ENCODE measurements at places on chromosomes 12 and 14.

DNA sequence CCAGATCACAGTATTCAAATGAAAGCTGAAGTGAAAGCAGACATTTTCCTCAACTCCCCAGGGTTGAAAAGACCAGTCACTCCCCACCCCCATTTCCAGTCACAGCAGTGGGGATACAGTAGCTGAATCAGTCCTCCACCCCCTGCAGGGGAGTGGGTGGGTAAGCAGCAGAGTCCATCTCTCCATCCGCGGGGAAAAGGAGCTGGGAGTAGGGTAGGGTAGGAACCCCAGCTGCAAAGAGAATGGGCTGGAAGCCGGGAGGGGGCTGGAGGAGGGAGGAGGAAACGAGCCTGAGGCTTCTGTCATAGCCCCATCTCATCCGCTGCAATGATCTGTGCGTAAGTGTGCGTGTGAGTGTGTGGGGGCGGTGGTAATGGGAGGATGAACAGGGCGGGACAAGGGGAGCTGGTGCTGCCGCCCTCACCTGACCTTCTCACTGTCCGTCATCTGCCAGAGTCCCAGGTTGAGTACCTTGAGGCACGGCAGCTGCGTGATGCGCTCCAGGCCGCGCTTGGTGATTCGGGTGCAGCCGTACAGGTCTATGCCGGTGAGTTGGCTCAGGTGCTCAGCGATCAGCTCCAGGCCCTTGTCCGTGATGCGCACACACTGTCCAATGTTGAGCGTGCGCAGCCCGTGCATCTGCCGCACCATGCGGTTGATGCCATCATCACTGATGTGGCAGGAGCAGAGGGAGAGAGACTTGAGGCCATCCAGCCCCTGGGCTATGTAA, 1.8 kb downstream of the FBXL14 start:
- peak; percentile 88 for DNase-seq

GRCh38 chr12:63897931-63898330, 53.4 kb downstream of the SRGAP1 start:
- DNase-seq = no peak

DNA sequence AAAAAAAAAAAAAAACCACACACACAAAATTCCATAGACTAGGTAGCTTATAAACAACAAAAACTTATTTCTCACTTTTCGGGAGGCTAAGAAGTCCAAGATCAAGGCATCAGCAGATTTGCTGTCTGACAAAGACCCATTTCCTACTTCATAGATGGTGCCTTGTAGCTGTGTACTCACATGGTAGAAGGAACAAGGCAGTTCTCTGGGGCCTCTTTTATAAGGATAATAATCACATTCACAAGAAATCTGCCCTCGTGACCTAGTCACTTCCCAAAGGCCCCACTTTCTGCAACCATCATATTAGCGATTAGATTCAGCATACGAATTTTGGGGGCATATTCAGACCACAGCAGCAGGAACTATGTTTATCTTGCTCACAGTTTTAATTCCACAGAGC, 54.9 kb downstream of the STXBP6 start:
- DNase-seq = no peak

DNA sequence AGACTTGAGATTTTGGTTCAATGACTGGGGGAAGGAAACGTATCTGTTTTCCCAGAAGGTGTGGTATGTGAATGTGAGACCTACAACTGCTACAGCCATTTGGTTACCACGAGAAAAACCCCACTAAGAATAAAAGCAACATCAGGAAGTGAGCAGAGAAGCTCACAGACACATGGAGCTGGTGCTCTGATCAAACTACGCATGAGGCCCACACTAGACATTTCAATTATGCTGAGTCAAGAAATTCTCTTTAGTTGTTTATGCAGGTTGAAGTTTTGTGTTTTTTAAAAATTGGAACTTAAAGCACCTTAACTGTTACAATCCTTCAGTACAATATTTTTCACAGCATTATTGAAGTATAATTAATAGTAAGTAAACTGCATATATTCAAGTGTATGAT, 8.9 kb upstream of the SPTLC2 start:
- DNase-seq = no peak

GRCh38 chr12:14188744-14189143, 176.7 kb upstream of the ATF7IP start:
- DNase-seq = no peak

DNA sequence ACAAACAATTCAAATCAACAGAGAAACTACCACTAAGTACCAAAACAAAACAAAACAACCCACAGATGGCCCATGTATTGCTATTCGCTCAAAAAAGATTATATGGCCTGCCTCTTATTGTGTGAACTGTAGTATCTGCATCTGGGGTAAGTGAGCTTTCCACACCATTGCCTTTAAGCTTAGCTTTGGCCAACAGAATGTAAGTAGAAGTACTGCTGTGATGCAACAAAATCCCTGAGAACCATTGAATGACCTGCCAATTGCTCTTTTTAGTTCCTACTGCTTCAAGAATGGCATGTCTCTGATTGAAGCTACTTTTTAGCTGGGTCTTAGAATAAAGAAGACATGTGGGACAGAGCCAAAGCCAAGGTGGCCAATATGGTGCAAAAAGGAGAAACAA, 32.5 kb downstream of the PPFIA2 start:
- DNase-seq = no peak

- no peak for DNase-seq
Measured at GRCh38 chr14:20416223-20416622, 2.9 kb upstream of the TEP1 start.

DNA sequence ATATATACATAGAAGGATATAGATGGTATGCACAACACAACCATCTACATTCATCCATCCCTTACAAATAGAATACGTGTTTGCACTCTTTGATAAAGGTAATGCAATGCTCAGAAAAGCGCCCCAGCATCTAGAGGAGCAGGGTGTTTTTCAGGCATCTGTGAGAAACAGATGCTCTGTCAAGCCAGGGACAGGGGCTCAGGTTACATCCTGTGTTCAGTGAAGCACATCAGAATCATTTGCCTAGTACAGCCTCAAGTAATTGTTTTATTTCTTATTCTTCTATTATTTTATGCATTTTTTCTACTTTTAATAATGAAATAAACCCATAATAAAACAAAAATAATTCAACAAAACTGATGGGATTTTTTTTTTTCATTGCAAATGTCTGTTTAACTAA, 50.5 kb upstream of the HIF1A start:
- DNase-seq = peak; percentile 20

DNA sequence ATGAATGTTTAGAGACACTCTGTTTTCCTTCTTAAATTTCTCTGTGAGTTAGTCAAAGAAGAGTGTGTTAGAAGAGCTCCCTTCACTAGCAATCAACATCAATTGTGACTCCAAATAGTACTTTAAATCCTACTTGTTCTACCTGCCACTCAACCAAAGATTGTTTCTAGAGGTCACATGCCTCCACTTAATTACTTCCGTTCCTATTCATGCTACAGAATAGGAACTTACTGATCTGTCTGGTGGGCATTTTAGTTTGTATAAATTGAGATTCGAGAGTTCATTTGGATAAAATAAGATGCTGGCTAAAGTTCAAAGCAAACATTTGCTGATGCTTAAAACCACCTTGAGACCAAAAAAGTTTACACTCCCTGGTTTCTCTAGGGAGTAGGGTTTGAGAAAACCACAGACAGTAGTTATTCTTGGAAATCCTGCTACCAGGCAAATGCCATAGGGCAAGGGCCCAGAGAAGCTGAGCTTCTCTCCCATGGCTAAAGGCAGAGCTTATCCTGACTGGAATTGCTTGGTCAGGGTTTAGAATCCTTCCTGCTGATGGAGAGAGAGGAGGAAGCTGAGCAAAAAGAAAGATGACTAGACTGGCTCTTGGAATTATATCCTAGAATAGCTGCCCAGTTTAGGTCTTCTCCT, 389.6 kb upstream of the ATP2B1 start:
- DNase-seq = peak; percentile 20

DNA sequence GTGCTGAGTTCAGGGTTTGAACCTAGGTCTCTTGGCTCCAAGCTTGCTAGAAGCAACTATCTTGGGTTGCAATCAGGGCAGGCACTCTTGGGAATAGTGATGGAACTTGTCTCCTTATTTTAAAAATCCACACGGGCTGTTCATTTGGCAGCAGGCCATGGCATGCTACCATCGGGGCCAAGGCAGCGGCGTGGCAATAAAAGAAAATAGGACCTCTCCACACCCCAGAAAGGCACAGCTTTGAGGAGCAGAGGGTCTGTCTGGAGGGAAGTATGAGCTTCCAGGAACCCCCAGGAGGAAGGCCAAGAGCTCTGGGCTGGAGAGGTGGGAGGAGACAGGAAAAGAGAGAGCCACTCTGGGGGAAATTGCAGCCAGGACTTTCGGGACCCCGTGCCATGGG, 15.3 kb downstream of the RPS6KL1 start:
- DNase-seq = peak; percentile 22

DNA sequence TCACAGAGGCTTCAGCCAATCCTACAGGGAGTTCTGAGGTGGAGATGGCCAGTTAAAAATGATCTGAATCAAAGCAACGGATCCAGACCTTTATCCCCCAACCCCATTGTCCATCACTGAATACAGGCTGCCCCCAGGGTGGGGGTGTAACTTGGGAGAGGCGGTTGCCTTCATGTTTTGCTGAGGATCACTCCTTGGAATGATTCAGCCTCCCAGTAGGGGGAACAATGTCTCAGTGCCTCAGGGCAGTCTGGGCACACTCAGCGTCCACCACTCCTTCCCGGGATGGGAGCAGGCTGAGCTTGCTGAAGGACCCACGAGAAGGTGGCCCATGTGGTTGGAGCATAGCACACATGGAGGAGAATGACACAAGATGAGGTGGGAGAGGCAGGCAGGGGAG, 60.2 kb downstream of the RFX4 start:
- peak; percentile 5 for DNase-seq

- no peak for DNase-seq
Measured at GRCh38 chr12:94184995-94185719, 36.8 kb downstream of the PLXNC1 start.

DNA sequence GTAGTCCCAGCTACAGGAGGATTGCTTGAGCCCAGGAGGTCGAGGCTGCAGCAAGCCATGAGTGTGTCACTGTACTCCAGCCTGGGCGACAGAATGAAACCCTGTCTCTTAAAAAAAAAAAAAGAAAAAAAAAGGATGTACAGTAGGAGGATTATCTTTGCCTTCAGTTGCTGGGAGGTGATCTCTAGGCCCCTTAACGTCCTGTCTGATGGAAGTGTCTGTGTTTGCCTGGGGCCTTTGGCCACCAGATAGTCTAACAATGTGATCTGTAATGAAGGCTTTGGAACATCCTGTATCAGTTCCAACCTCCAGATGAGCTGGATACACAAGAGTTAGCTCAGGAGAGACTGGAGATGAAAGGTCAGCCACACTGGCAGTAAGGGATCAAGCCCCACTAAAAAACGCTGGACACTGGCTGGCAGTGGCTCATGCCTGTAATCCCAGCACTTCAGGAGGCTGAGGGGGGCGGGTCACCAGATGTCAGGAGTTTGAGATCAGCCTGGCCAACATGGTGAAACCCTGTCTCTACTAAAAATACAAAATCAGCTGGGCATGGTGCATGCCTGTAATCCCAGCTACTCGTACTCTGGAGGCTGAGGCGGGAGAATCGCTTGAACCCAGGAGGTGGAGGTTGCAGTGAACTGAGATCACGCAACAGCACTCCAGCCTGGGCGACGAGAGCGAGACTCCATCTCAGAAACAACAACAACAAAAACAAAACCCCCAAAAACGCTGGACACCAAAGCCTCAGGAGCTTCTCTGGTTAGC, 19.0 kb upstream of the HNF1A start:
- no peak for DNase-seq

- no peak for DNase-seq
Measured at GRCh38 chr12:32124637-32125036, 18.0 kb downstream of the BICD1 start.

DNA sequence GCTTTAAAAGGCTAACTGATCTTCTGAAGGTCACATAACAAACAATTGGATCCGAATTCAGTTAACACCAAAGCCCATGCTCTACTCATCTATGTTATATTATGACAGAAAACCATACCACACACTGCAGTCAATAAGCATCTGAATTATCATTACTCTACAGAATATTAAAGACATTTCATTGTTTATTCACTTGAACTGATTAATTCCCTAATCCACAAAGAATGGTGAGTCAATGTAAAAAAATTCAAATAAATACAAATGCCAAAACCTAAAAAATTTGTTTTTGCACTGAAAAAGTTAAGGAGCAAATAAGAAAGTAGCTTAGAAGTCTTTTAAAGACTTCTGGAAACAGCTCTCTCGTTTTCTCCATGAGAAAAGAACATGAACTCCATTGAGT, 13.7 kb downstream of the NID2 start:
- DNase-seq = peak; percentile 38

DNA sequence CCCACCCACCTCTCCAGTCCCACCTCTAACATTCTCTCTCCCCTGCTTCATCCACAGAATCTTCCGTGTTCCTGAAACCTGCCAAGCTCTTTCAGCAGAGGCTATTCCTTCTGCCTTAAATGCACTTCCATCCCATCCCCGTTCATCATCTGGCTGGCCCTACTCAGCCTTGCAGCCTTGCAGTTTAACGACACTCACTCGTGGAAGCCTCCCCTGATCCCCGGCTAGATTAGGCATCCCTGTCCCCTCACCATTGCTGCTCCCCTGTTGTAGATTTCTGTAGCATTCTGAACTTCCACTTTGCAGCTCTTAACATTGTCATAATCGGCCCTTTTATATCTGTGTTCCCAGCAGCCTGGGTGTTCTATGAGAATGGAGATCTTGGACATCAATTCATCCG, 280.5 kb upstream of the NOS1 start:
- DNase-seq = no peak

DNA sequence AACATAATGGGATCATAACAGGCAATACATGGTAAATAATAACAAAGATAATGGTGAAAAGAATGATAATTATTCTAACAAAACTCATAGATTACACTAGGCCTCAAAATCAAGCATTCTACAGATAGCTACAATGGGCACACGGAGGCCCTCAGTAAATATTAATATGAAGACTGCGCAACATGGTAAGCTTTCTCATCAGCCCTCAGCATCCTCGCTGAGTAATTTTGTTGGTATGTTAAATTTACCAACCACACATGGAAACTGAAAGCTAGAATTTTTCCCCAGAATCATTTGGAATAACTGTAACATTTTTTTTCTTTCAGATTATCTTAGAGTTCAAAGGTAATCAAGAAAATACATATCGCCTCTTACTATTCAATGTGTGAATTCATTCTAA, 74.2 kb upstream of the PYGL start:
- peak; percentile 70 for DNase-seq

- DNase-seq = peak; percentile 75
Measured at GRCh38 chr12:14443531-14443930, 78.0 kb downstream of the ATF7IP start.

DNA sequence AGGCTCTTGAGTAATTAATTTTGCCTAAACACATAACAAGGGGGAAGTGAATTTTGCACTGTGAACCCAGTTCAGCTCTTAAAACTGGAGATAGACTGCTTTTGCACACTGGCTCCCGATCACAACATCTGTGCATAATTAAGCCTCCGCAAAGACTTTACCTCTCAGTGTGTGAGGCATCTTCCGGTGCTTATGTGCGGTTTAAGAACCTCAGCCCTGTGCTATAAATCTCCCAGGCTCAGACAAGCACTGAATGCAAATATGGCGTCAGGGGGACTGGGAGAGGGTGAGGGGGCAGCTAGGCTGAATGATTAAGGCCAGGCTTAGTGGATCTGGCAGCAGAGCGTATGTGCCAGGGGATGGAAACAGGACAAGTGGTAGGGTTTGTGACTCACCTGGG, 103.3 kb downstream of the ADCK1 start:
- peak; percentile 70 for DNase-seq
